ENCODE measurements at places on chromosomes 1 and 21.

- H3K36me3 ChIP-seq: no peaks in the 10 kb centered on the region
- no peaks in the 10 kb centered on the region for H3K27me3 ChIP-seq
- no peak overlapping the region for H3K4me3 ChIP-seq
- no peaks in the 10 kb centered on the region for H3K4me1 ChIP-seq
- DNase-seq: peak; percentile 50
Measured at GRCh38 chr1:227131193-227131592, 187.1 kb downstream of the CDC42BPA start.

GRCh38 chr1:23129846-23130245 lies 38.8 kb downstream of the LUZP1 start:
- H3K4me1 ChIP-seq: peaks cover 6% of the 10 kb centered on the region
- H3K27me3 ChIP-seq: no peaks in the 10 kb centered on the region
- H3K36me3 ChIP-seq: no peaks in the 10 kb centered on the region
- no peak for DNase-seq
- no peak overlapping the region for H3K4me3 ChIP-seq
- H3K27ac ChIP-seq: no peak overlapping the region

DNA sequence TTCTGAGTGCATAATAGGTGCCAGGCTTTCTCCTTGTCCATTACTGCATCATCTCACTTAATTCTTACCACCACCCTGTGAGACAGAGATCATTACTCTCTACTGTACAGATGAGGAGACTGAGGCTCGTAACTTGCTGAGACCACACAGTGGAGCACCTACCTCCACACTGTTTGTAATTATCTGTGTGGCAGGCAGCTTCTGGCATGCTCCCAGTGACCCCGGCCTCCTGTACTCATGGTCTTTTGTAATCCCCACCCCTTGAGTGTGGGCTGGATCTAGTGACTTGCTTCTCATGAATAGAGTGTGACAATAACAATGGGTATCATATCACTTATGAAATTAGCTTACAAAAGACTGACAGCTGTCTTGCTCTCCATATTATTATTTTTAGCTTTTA lies 407.3 kb downstream of the MATN1 start:
- no peak overlapping the region for H3K27ac ChIP-seq
- no peak overlapping the region for H3K4me3 ChIP-seq
- H3K4me1 ChIP-seq: no peaks in the 10 kb centered on the region
- H3K36me3 ChIP-seq: no peaks in the 10 kb centered on the region
- DNase-seq: no peak

- H3K27ac ChIP-seq: peak overlapping the region; percentile 88
- H3K27me3 ChIP-seq: no peaks in the 10 kb centered on the region
- no peak for DNase-seq
- peak overlapping the region; percentile 56 for H3K4me3 ChIP-seq
- no peaks in the 10 kb centered on the region for H3K36me3 ChIP-seq
Measured at GRCh38 chr1:18903291-18903756, 969 bp upstream of the ALDH4A1 start.

GRCh38 chr1:7912743-7913557 lies 27.7 kb downstream of the TNFRSF9 start:
- DNase-seq: no peak
- H3K27ac ChIP-seq: no peak overlapping the region

DNA sequence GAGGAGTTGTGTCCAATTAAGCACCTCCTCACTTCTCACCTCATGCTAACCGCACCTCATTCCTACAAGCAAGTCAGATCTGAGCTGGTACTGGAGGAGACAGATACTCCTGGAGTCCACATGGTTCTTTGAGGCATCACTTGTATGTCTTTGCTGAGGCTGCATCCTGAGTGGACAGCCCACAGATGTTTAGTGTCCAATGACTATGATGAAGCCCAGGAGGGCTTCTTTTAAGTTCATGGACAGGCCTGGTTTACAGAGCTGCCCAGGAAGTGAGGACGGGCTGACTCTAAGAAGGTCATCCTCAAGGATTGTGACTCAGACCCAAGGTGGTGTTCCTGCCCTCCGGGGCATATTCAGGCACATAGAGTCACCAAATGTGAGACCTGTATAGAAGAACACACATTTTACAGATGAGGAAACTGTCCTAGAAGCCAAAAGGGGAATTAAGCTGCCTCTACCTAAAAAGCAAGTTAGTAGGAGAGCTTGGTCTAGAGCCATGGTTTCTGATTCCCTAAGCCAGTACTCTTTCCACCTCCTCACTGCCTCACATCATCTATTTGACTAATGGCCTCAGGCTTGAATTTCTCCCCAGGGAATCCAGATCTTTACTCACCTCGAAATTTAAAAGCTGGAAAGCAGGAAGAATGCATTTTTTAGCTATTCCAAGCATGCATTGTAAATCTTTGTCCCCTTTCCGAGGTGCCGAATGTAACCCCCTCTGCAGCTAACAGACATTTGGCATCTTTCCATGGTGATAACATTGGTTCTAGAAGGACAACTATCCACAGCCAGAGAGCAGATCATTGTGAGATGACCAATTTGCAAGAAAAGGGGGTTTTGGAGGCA lies 228.1 kb downstream of the OMA1 start:
- H3K4me3 ChIP-seq: no peak overlapping the region
- no peak overlapping the region for H3K27ac ChIP-seq
- no peaks in the 10 kb centered on the region for H3K36me3 ChIP-seq

DNA sequence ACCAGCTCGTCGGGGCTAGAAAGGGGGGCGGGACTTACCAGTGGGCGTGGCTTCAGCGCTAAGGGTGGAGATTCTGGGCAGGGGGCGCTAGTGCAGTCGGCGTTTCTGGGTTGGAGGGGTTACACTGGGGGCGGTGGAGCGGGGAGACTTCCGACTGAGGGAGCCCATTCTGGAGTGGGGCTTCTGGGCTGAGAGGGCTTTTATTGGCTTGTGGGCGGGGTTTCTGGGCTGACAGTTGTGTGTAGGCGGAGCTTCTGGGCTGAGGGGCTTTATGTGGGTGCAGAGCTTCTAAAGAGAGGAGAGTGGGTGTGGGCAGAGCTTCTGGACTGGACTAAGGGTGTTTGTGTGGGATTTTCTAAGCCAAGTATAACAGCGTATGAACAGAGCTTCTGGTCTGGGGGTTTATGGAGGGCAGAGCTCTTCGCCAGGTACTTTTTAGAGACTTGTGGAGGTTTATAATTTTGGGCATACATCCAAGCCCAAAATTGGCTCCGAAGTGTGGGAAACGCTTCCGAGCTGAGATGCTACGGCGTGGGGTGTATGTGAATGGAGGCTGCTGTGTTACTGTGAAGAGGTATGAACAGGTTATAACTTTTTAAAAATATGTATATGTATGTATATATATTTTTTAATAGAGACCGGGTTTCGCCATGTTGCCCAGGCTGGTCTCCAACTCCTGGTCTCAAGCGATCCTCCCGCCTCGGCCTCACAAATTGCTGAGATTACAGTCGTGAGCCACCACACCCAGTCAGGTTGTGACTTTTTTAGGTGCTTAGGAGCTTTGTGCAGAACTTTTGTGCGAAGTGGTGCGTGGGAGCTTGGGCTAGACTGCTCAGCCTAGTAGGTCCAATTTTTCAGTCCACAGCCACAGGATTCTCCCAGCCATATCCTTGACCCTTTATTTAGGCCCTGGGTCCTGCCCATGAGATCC lies 825 bp downstream of the TMEM39B start:
- H3K4me3 ChIP-seq: peak overlapping the region; percentile 79
- peaks cover 16% of the 10 kb centered on the region for H3K36me3 ChIP-seq
- DNase-seq: no peak
- peak overlapping the region; percentile 86 for H3K27ac ChIP-seq

DNA sequence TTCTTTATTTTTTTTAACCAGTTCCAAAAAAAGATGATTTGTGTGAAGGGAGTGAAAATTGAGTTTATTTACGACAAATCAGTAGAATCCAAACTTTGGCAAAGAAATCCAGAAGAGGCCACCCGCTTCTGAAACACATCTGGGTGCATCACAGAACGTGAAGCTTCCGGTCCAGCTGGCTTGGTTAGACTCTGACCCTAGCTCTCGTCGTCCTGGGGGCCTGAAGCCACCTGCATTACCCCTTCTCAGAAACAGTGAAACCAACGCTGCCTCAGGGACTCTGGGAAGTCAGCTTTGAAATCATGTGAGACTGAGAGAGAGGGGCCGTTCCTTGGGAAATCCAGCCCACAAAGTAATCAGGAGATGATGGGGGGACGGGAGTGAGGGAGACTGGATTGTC lies 21.8 kb downstream of the AJAP1 start:
- no peak overlapping the region for H3K4me3 ChIP-seq
- DNase-seq: no peak
- H3K36me3 ChIP-seq: no peaks in the 10 kb centered on the region

DNA sequence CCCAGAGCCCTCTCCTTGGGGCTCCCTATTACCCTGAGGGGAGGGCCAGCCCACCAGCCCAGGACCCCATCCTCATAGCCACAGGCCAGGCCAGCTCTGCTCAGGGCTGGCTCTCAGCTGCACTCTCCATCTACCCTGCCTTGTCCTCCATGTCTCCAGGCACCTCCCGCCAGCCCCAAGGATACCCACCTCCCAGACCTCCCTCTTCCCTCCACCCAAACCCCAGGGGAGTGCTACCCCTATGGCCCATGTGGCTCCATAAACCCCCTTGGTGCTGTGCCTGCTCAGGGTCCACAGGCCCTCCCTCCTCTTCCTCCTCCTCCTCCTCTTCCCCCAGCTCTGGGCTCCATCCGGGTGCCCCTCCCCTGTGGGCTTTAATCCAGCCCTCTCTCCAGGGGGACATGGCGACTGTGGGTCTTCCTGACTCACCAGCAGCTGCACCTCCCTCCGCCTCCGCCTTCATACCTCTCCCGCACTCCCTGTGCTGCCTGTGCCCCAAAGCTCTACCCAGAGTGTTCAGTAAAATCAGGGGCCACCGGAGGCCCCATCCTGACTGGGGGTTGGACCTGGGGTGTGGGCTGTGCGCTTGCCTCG lies 9.1 kb downstream of the YBEY start:
- peaks cover 5% of the 10 kb centered on the region for H3K36me3 ChIP-seq
- H3K4me3 ChIP-seq: no peak overlapping the region
- no peaks in the 10 kb centered on the region for H3K27me3 ChIP-seq
- H3K4me1 ChIP-seq: peaks cover 9% of the 10 kb centered on the region
- H3K27ac ChIP-seq: peak overlapping the region; percentile 51

- no peak overlapping the region for H3K4me3 ChIP-seq
- H3K36me3 ChIP-seq: no peaks in the 10 kb centered on the region
- DNase-seq: no peak
- no peaks in the 10 kb centered on the region for H3K4me1 ChIP-seq
- no peak overlapping the region for H3K27ac ChIP-seq
Measured at GRCh38 chr1:167342846-167343245, 122.2 kb downstream of the POU2F1 start.

DNA sequence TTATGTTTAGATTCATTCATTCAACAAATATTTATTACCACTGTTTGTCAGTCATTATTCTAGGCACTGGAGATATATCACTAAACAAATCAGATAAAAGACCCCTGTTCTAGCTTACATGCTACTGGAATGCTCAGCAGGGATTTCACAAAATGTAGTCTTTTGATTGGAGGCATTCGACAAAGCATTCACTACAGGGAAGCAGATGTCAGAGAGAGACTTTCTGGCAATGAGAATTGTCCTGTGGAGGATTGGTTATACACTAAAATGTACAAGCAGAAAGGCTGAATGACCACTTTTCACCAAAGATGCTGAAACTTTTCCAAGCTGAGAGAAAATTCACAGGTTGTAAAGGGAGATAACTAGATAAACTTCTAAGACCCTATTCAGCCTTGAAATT lies 57.7 kb downstream of the SCMH1 start:
- H3K4me3 ChIP-seq: no peak overlapping the region
- H3K4me1 ChIP-seq: no peaks in the 10 kb centered on the region
- no peak overlapping the region for H3K27ac ChIP-seq
- DNase-seq: no peak
- H3K27me3 ChIP-seq: no peaks in the 10 kb centered on the region
- no peaks in the 10 kb centered on the region for H3K36me3 ChIP-seq

DNA sequence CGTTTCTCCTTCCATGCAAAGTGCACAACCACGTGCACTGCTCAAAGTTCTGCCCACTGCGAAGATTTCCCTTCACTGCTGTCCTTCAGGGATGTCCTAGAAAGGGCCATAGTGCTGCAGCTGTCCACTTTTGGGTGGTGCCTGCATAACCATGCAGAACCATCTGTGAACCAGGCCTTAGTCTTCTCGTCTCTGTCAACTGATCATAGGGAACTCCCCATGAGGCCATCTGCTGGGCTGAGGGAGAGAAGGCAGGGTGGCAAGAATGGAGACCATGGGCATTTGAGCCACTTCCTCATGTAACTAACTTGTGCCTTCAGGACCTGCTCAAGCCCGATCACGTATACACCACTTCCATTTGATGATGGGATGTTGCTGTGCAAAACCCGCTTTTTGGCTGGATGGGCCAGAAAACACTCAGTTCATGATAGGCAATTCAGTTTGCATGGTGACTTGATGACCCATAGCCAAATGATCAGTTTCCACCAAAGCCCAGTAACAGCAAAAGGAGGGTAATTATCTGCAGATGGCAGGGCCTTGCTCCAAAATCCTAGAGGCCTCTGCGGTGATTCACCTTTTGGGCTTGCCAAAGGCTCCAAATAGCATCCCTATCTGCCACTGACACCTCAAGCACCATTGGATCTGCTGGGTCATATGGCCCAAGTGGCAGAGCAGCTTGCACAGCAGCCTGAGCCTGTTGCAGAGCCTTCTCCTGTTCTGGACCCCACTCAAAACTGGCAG lies 9.5 kb downstream of the ST6GALNAC5 start:
- no peak for DNase-seq
- H3K27me3 ChIP-seq: no peaks in the 10 kb centered on the region
- H3K4me1 ChIP-seq: no peaks in the 10 kb centered on the region
- no peak overlapping the region for H3K27ac ChIP-seq
- no peaks in the 10 kb centered on the region for H3K36me3 ChIP-seq

DNA sequence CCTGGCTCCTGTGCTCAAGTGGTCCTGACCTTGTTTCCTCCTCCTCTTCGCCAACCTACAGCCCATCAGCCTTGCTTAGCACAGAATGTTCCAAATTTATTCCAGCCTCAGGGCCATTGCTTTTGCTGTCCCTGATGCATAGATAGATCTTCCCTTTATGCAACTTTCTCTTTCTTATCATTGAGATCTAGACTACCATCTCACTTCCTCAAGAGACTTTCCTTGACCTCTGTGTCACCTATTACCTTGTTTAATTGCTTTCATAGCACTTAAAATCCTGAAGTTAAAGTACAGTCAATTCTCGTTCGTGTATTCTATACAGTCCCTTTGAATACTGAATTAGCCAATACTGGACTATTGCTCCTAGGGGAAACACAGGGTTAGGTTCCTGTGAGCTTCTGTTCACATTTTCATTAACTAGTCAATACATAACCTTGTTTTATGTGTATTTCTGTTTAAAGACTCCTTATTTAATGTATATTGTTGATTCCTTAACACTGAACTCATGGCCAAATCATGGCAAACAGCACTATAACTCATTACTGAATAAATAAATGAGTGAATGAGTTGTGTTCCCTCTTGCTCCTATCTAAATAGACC lies 26.2 kb upstream of the MCOLN3 start:
- no peaks in the 10 kb centered on the region for H3K27me3 ChIP-seq
- H3K4me3 ChIP-seq: no peak overlapping the region
- H3K36me3 ChIP-seq: no peaks in the 10 kb centered on the region
- no peak overlapping the region for H3K27ac ChIP-seq

- no peaks in the 10 kb centered on the region for H3K36me3 ChIP-seq
- no peak for DNase-seq
- H3K4me1 ChIP-seq: no peaks in the 10 kb centered on the region
- H3K27me3 ChIP-seq: no peaks in the 10 kb centered on the region
- H3K4me3 ChIP-seq: no peak overlapping the region
- no peak overlapping the region for H3K27ac ChIP-seq
Measured at GRCh38 chr1:29531596-29531995, 295.3 kb downstream of the PTPRU start.

GRCh38 chr1:91742848-91743292 lies 143.1 kb downstream of the TGFBR3 start:
- H3K27me3 ChIP-seq: no peaks in the 10 kb centered on the region
- H3K4me3 ChIP-seq: no peak overlapping the region
- DNase-seq: peak; percentile 75

Measured in fibroblast of lung (primary cell).